Hematopoietic multipotent progenitor cell treated with erythropoietin and hydrocortisone succinate and interleukin-3 and kit ligand, for 15 days (in vitro differentiated cells): ENCODE measurements at places on chromosomes 1 and 21.

DNA sequence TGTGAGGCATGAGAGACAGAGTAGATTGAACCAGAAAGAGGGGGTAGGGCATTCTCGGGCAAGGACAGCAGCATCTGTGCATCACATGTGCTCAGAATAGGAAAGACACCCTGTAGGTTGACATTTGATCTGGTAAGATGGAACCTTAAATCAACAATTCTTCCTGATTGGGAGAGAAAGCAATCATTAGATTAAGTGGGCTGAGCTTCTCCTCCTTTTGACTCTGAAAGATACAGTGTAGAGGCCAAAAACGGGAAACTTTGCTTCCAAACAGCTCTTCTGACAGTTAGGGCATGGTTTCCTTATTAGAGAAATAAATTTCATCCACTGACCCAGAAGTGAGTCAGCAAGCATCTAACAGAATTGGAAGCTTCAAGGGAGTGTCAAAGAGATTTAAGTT is 9.7 kb downstream of the KIF14 start:
- DNase-seq, result no peak

DNA sequence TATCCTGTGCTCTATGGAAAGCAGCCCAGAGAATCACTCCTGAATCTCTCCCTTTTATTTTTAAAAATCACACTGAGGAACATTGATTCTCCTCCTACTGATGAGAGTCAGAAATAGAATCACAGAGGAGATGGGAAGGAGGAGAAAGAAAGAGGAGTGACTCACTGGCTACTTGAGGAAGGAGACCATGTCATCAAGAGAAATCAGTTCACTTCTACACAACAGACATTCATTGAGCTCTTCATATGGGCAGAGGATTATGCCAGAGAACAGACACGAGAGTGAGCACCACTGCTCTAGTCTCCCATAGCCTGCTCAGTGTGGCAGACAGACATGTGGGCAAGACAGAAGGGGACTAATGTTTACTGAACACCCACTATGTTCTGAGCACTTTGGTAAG is 44.2 kb downstream of the RAB3B start:
- DNase-seq, result no peak

GRCh38 chr1:41689558-41689981 is 205.1 kb upstream of the EDN2 start:
- DNase-seq, result no peak

GRCh38 chr21:45981151-45982091 is at the start of gene COL6A1:
Gene COL6A1 (plus strand): TSS chr21:45981770. CDS start chr21:45981851, 81 bp downstream.
- peak; percentile 11 for DNase-seq

DNA sequence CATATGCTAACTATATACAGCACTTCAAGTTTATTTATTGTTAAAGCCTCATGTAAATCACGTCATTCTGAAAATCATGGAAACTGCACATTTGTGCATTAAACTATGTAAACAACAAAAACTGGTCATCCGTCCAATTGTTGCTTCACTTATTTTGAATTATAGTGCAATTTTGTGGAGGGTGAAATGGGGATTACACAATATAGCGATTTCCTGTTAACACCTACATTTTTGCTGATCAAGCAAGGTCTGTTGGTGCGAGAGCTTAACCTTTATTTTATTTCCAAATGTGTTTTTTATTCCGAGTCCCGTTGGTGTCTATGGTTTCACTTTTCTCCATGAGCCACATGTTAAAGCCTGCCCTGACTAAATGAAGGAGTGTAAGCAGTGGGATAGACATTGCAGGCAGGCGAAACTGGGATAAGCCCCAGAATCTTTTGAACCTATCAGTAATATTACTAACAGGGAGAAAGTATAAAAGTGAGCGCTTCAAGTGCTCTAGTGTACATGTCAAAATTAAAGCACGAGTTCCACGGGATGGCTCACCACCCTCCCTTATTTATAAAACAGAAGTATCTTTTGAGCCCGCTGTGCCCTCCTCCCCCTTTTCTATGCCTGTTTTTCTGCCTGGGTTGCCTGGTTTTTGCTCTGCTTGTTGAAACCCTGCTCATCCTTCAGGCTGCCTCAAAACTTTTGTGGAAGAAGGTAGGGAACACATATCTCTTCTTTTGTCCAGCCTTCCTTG is 120.7 kb downstream of the NFIA start:
- DNase-seq, result no peak

GRCh38 chr21:28749536-28749935 is 243.1 kb downstream of the LTN1 start:
- DNase-seq, result no peak

DNA sequence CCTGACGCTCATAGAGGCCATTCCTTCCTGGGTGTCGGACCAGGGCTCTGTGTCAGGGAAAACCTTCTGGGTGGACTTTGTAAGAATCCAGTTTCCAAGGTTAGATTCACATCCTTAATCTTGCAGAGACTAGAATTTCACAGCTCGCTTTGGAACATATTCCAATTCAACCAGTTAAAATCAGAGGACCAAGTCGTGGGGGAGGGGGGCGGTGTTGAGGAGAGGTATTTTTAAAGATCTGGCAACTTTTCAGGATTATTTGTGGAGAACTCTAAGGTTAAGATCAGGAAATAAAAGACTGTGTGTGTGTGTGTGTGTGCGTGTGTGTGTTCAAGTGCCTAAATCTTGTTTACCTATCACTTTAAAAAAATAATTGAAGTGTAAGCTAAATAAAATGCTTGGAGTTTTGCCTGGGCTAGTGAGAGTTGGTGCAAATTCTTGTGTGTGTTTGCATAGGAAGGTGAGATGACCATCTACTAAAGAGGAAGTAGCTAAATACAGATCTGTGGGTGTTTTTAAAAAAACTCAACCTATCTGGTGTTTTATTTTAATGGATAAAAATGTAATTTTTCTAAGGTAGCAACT is 21.8 kb downstream of the TENT5C start:
- DNase-seq, result no peak

DNA sequence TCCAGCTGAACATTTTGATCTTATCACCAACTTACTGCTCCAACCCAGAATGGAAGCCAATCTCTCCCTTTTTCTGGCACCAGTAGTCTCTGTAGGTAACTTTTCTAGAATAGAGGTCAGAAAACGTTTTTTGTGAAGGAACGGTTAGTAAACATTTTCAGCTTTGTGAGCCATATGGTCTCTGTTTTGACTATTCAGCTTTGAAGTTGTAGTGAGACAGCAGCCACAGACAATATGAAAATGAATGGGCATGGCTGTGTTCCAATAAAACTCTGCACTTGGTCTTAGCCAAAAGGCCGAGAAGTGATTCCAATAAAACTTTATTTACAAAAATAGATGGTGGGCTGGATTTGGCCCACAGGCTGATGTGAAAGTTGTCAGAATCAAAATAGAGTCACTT is 28.9 kb downstream of the MAP10 start:
- DNase-seq, result no peak

GRCh38 chr1:157782931-157783330 is 6.0 kb upstream of the FCRL2 start:
- no peak for DNase-seq

DNA sequence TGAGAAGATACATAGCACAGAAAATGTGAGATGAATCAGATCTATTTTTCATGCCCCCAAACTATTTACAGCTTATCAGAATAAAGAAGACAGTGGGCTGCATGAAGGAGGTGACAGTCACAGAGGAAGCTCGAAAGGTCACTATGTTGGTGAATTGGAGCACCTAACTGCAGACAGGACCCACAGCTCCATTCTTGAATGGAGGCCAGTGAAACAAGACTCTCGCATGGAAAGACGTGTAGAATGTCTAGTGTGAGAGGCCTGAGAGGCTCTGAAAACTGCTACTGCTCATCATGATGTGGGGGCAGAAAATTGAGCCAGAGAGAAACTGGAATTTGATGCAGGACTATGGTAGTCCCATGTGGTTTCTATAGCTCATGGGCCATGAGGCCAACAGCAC is 60.3 kb upstream of the CCDC190 start:
- DNase-seq, result no peak

GRCh38 chr1:226082959-226083301 is 20.4 kb downstream of the H3-3A start:
- no peak for DNase-seq

DNA sequence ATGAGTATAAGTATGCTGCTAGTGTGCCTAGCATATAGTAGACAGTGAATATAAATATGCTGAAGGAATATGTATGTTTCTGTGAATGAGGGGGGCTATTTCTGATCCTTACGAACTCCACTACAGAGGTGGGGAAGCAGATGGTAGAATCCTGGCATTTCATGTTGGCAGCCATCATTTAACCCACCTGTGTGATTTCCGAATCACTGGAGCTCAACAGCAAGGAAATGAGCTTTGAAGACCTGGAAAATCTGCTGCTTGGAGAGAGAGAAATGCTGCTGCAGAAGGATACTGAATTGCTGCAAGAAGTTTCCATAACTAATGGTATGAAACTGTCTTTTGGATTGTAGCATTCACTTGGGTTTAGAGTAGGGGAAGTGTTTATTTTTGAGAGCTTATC is 83.5 kb downstream of the RABGAP1L start:
- no peak for DNase-seq

DNA sequence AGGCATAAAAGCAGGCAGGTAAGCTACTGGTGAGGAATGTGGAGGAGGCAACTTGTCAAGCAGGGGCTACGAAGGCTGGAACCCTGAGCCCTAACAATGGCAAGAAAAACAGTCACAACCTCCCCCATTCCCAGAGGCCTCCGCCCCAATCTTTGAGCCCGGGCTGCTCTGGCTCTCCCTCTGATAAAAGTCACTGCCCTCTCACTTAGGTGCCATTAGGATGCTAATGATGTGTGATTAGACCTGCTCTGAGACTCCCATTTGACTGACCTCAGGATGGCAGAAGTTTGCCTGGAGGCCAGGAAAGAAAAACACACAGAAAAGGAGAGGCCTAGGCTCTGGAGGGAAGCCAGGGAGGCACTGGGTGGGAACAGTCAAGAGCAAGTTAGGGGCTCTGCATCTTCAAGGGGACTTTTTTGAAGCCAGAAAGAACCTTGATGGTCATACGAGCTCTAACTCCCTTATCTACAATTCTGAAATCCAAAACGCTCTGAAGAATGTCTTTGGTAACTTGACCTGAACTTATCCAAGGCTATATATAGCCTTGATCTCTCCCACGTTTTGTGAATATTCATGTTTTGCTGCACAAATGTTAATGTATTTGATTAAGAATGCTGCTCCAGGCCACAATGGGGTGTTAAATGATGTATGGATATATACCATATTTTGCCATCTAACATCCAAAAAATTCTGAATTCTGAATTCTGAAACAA is 98.9 kb downstream of the TRABD2B start:
- DNase-seq, result no peak

GRCh38 chr1:202852163-202852904 is 36.6 kb downstream of the RABIF start:
- DNase-seq, result peak; percentile 53

DNA sequence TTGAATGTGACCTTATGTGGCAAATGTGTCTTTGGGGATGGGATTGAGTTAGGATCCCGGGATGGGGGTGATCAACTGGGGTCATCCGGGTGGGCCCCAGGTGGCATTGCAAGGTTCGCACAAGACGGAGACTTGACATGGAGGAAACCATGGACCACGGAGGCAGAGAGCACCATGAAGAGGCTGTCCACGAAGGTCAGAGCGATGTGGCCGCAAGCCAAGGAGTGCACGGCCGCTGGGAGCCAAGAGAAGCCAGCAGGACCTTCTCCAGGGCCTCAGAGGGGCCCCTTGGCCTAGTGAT is 22.3 kb upstream of the COL18A1 start:
- no peak for DNase-seq

GRCh38 chr1:23875382-23875781 is 7.3 kb upstream of the FUCA1 start:
- no peak for DNase-seq
